ENCODE measurements at places on chromosomes 1 and 21.

DNA sequence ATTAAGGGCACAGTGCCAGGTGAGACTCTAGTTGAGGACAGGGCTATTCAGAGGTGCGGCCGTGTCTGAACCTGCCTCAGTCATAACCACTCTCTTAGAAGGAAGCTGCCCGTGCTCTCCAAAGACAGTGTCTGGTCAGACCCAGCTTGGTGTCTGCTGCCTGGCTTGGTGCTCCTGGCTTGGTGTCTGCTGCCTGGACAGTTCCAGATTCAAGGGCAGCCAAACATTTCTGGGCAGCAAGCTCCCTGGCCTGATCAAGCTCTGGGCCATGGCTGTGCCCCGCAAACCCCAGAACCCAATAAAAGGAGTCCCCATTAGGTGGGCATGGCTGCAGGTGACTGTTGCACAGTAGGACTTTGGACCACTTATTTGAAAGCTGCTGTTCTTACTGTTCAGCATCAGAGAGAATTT, 27.7 kb downstream of the NEK2 start:
- DNase-seq, result no peak

- no peak for DNase-seq
These were observed 239.6 kb upstream of the ADAMTS5 start for GRCh38 chr21:27206368-27206982.

DNA sequence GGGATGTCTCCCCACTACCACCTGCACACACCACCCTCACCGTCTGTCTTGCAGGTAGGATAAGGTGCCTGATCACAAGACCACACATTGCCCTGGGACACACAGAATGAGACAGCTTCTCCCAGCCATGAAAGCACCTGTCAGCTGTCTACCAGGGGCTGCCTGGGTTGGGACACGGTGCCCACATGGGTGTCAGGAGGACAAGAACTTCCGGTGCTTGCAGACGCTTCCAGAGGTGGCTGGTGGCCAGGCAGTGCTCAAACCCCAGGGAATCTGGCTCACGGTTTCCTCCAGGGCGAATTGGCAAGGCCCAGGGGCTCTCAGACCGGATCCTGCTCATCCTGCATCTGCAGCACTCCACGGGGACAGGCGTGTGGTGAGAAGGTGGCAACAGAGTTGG, 182.6 kb upstream of the ARHGEF16 start:
- no peak for DNase-seq

DNA sequence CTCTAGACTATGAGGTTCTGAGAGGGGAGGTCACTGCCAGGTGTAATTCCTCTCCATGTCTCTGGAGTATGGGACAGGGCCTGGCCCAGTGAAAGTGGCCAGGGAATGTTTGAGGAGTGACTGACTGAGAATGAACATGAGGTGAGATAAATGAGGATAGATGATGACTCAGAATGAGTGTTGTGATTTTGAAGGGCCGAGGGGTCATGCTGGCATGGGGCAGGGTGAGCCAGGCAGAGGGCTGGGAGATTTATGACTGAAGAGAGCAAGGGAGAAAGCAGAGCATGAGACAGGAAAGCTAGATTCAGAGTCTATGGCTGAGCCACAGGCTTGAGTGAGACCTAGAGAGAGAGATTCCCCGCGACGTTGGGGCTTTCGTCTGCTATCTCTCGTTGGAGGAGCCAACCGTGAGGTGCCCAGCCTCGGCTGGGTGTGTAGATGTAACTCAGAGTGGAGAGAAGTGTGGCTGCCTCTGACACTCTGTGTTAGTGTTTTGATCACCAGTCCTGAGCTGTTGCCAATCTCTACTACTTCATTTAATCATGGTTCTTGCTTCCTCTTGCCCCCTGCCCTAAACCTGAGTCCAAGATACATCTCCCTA, 50.1 kb downstream of the FOXD2 start:
- no peak for DNase-seq

DNA sequence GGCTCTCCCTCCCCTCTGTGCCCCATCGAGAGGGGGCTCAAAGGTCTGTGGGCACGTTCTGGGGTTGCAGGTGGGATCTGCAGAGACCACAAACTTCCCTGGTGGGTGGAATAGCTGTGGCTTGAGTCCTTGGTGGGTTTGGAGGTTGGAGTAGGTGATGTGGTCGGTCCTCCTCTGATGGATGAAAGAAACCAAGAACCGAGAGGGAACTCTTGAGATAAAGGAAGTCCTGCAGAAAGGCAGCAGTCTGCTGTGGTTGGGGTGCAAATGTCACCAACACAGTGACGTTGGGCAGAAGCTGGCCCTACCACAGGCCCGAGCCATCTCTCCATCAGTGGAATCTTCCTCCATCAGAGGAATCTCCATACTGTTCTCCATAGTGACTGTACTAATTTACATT, 171.8 kb downstream of the FCRL5 start:
- no peak for DNase-seq

DNA sequence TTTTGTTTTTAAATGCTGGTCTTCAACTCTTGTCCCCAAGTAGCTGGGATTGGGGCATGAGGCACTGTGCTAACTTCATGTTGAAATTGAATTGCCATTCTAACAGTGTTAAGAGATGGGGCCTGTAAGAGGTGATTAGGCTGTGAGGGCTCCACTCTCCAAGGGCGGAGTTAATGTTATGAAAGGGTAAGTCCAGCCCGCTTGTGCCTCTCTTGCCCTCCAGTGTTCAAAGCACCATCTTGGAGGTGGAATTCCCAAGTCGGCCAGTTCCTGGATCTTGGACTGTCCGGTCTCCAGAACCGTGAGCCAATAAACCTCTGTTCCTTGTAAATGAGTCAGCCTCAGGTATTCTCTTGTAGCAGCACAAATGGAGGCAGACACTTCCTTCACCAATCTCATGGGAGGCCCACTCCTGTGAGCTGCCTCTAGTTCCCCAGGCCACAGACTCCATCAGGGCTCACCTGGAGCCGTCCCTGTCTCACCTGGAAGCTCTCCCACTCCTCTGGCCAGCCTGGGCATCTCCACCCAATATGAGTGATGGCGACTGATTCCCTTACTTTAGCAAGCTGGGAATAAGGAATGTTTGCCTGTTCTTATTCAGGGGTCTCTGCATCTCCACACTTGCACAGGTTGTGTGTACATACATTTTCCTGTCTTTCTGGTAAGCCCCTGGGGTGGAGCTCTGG, 15.5 kb downstream of the IBA57 start:
- DNase-seq, result no peak

DNA sequence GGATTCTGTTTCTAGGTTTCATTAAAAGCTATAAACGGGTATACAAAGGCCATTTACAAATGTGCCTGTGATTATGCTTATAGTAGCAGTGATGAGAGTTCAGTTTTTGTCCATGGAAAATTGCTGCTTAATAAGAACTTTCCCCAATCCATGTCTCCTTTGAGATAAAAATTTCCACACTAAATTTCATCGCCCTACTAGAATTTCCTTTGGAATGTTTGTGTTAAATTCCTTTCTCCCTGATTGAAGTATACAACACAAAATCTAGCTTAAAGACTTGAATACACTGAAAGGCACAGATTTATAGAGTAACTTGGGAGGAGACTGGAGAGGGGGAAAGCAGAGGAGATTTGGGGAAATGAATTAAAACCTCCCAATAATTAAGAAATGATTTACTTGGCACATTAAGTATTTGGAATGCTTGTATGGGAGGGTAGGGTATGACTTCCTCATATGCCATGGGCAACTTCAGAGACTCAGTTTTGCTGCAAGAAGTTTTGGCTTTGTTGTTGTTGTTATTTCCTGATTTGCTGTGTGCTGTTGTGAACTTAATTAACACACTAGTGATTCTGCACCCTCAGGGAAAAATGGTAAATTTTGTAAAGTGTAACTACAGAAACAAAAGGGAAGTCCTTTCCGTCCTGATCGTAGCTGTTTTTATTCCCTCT, 157.6 kb upstream of the LMO4 start:
- DNase-seq, result no peak

DNA sequence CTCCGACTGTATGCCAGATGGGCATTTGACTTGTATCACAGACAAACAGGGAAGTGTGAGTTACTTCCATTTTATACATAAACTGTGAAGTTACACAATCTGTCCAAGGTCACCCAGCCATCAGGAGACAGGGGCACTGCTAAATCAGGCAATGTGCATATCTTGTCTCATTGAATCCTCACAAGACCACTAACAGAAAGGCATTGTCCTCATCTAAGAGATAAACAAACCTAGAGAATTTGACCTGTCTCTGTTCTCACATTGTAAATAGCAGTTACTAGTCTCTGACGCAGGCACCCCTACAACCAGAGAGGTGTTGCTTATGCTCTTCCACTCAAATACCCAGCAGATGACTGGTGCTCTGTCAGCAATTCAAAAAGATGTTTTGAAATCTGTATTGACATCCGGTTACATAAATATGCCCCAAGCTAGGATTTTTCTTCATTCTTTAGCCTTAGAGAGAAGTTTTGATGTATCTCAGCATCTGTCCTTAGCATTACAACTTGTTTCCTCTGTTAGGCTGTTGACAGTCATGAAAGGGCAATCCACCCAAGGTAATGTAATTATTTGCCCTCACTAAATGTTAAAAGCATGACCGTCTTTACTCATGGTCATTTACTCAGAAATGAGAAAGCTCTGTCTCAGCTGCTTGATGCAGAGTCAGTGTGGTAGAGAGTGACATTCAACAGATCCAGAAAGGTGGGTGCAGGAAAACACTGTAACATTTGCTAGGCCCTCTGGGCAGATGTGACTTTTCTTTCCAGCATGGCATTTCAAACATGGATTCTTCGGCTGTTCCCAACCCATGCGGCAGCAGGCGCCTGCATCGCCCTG, 51.9 kb upstream of the ZNF326 start:
- no peak for DNase-seq

GRCh38 chr1:87702455-87702854, 373.8 kb downstream of the LMO4 start:
- DNase-seq, result no peak

GRCh38 chr21:38289705-38290485, 33.1 kb downstream of the KCNJ15 start:
- DNase-seq, result no peak

- no peak for DNase-seq
These were observed 47.0 kb downstream of the EXO1 start for GRCh38 chr1:241895013-241895412.

DNA sequence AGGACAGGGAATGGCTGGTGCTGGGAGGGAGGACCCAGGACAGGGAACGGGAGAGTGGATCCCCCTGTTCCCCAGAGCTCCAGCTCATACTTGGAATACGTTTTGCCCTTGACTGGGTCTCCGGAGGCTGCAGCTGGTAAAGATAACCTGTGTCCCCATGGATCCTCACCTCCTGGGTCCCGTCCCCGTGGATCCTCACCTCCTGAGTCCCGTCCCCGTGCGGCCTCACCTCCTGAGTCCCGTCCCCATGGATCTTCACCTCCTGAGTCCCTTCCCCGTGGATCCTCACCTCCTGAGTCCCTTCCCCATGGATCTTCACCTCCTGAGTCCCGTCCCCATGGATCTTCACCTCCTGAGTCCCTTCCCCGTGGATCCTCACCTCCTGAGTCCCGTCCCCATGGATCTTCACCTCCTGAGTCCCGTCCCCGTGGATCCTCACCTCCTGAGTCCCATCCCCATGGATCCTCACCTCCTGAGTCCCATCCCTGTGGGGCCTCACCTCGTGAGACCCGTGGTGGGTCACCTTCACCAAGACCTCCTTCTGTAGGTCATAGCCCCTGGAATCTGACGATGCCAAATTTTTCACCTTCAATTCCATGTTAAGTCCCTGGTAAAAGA, 61.4 kb downstream of the SCCPDH start:
- DNase-seq, result peak; percentile 17

DNA sequence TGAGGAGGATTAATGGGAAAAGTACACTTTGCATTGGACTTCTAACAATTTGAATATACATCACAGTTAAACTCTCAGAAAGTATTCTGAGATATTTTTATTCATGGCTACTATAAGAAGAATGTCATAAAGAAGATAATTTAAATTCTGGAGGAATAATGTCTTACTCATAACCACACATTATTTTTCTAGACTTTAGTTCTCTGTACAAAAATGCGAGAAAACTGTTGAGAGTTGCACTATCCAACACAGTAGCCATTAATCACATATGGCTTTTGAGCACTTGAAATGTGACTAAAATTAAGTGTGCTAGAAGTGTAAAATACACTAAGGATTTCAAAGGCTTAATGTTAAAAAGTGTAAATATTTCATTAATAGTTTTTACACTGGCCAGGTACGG, 53.8 kb downstream of the CRB1 start:
- no peak for DNase-seq

DNA sequence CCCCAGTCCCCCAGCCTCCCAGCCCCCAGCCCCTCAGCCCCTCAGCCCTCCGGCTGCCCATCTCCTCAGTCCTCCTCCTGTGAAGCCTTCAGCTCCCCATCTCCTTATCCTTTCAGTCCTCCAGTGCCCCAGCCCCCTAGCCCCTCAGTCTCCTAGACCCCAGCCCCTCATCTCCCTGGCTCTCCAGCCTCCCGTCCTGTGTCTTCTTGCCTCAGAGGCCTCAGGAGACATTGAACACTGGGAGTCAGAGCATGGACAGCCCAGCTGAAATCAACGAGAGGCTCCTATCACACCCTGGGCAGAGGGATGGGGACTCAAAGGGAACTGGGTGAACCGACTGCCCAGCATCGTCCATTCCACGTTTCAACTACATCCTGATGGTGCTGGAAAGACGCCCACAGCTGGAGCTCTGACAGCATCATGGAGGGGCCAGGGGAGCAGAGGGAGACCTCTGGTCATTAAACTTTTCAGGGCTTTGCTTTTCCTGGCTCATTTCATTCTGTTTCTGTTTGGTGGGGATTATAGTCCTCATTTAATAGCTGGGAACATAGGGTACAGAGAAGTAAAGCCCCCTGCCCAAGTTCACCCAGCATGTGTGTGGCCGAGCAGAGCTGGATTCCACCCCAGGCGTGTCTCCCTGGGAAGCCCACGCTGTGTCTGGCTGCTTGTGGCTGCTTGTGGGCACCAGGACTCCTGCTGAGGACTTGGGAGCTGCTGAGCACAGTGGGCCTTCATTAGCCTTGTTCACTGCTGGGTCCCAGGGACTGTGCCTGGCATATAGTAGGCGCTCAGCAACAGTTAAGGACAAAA, 396.7 kb downstream of the PTPRU start:
- no peak for DNase-seq

- DNase-seq, result no peak
These were observed 75.0 kb downstream of the RWDD3 start for GRCh38 chr1:95309031-95309471.

- DNase-seq, result no peak
These were observed 43.0 kb downstream of the NPHP4 start for GRCh38 chr1:5949085-5949760.

DNA sequence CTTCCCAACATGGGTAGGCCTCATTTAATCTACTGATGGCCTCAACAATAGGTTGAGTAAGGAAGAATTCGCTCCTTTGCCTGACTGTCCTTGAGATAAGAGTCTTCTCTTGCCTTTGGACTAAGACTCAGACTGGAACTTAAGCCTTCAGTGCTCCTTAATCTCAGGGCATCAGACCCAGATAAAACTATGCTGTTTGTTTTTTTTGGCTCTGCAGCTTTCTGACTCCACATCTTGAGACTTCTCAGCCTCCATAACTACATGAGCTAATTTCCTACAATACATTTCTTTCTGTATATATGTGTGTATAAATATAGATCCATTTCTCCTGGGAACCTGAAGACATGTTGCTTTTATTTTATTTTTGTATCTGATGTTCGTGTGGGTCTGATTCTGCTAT, 1470.7 kb upstream of the PRMT6 start:
- no peak for DNase-seq

GRCh38 chr1:15201849-15202551, 45.0 kb upstream of the FHAD1 start:
- DNase-seq, result no peak

Data from CD4-positive, alpha-beta T cell treated with Interleukin-17A for 4 hours (primary cell).